ENCODE measurements at places on chromosomes 11 and 22.

GRCh38 chr22:25202290-25202921 is 2.7 kb downstream of the CRYBB3 start:
- peak; percentile 7 for DNase-seq

DNA sequence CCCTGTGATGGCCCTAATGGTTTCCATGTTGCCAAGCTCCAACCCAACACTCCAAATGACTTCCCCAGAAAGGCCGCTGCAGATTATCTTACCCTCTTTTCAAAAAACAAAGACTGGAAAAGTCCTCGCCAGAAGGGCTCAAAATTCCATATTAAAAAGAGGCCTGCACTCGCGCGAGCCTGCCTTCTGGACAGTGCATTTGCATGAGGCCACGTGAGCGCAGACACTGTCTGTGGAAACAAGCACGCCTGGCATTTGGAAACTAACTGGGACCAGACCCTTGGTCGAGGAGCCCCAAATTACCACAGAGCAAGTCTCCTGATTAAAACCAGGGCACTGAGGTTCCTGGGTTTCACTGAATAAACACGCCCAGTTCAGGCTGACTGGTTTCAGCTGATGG is 42.9 kb downstream of the ABTB2 start:
- peak; percentile 63 for DNase-seq

GRCh38 chr11:5688482-5688881 is 1.1 kb upstream of the TRIM22 start:
- DNase-seq: no peak

DNA sequence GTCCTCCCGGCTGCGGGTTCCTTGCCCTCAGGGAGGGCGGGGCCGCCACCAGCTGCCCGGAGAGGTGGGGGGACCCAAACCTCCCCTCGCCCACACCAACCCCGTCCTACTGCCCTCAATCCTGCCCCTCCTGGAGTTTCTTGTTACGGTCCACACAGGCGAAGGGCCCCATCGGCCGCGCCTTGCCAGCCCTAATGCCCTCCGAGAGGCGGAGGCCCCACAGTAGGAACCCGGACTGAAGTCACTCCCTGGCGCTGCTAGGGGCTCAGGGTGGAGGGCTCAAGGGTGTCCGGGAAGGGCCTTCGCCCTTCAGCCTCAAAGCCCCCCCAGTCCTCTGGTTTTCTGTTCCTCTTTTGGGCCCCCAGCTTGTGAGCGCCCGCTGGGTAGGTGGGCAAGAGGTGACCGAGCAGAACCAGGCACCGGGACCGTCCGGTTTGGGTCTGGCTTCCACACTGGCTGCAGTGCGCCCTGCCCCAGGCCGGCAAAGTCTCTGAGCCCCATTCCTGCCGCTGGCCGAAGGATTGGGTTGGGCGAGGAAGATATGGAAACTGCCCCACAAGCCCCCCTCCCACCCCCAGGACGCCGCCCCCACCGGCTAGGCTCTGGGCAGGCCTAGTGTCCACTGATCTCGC is 24.5 kb downstream of the DUSP8 start:
- DNase-seq: no peak

- DNase-seq: no peak
These were observed 10.1 kb upstream of the PDGFB start for GRCh38 chr22:39254789-39255298.

GRCh38 chr11:27041141-27041899 is 705 bp downstream of the BBOX1 start:
- DNase-seq: peak; percentile 36

- DNase-seq: no peak
These were observed 21.2 kb upstream of the NDUFC2 start for GRCh38 chr11:78100676-78101472.

GRCh38 chr22:29187831-29188230 is 17.9 kb upstream of the EMID1 start:
- no peak for DNase-seq

DNA sequence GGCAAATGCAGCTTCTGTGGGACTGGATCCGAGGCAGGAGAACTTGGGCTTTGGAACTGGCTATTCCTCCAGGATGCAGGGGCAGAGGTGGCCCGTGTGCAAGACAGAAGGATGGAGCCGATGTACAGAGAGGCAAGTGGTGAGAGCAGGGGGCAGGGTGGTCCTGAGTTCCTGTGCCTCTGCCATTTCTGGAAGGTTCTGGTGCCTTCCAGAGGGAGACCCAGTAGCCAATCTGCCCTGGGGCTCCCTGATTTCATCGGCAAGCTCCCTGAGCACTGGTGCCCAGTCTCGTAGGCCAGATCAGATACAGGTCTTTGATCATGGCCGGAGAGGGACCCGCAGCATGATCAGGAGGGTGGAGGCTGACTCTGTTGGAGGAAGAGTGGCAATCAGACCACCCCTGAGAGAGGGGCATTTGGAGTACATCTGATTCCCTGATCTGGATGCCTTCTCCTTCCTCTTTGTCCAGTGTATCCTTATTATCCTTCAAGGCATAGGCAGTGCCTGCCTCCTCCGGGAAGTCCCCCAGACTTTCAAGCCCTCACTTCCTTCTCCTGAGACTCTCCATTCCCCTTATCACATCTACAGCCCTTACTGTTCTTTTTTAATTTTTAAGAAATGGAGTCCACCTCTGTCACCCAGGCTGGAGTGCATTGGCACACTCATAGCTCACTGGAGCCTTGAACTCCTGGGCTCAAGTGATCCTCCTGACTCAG is 9.7 kb downstream of the MRGPRD start:
- no peak for DNase-seq

- DNase-seq: no peak
These were observed 275.4 kb downstream of the DYNC2H1 start for GRCh38 chr11:103384652-103385051.

DNA sequence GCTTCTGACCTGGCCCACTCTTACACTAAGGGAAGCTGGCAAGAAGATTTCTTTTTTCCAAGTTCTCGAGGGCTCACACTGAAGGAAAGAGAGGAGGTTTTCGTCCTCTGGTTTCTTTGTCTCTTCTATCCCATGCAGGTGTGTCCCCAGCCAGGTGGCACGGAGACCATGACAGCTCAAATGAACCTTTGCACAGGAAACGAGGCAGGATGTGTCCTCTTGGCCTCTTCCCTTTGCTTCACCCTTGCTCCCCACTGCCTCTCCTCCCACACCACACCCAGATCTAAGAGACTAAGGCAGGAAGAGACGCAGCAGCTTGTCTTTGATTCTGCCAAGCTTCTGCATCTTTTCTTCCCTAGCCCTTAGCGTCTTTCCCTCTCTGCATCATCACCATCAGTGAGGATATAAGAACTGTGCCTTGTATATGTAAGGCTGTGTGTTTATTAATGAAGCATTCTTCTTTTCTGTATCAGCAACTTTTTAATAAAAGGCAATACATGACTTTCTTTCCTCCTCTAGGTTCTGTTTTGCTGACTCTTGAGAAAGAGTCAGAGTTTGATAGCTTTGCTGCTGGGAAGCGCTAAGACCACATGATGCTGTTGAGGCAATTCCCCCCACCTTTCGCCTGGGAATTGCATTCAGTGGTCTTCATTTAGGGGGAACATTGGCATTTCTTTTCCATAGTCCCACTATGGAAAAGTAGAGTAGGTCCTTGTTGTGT is 56.0 kb upstream of the PARVA start:
- DNase-seq: no peak

GRCh38 chr22:44596396-44597125 is 98.5 kb upstream of the RTL6 start:
- no peak for DNase-seq

- DNase-seq: no peak
These were observed 6.1 kb upstream of the A4GALT start for GRCh38 chr22:42726811-42727210.

DNA sequence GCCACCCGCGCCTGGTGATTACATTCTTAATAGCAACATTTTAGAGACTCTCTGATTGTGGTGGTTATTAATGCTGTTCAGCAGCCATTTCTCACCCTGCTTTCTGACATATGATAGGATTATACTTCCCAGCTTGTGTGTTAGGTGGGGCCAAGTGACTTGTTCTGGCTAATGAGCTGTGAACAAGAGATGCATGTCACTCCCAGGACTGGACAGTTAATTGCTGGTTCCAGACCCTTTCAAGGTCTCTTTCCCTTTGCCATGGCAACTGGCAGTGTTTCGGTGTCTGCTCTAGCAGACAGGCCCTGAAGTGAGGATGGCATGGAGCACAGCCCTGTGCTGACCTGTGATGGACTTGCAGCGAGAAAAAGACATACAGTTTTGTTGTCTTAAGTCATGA is 8.9 kb upstream of the PTPRJ start:
- DNase-seq: no peak

GRCh38 chr11:85682330-85683305 is 3.4 kb downstream of the CCDC89 start:
- DNase-seq: no peak

DNA sequence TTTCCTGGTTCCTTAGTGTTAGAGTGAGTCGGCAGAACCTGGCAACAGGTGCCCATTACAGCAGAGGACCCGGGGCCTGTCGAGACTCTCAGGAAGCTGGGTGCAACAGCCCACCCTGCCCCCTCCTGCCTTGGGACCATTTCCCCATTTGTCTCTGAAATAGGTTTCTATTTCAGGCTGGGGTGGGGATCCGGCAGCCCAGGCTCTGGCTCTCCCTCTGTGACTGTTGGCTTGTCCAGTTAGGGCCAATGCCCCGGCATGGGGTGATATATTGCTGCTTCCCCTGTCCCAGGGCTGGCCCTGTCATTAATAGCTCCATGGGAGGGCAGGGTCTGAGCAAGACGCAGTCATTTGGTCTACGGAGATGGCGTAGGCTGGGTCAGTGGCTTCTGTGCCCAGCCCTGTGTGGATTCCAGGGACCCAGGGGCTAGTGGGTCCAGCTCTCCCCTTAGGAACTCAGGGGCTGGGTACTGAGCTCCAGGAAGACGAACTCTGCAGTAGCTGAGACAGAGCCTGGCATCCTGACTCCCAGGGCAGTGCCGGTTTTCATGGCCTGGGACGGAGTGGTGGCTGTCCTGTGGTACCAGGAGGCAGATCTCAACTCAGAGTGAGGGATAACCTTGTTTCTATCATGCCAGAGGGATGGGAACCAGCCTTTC is 2.7 kb downstream of the P2RY6 start:
- no peak for DNase-seq

GRCh38 chr11:126716456-126717083 is 284.0 kb downstream of the KIRREL3 start:
- no peak for DNase-seq

DNA sequence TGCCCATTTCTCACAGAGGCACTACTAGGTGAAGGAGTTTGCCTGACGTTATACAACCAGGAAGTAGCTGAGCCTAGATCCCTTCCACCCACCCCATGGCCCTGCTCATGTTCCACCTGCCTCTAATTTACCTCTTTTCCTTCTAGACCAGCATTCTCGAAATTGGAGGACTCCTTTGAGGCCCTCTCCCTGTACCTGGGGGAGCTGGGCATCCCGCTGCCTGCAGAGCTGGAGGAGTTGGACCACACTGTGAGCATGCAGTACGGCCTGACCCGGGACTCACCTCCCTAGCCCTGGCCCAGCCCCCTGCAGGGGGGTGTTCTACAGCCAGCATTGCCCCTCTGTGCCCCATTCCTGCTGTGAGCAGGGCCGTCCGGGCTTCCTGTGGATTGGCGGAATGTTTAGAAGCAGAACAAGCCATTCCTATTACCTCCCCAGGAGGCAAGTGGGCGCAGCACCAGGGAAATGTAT is 14.1 kb downstream of the PIK3IP1 start:
- DNase-seq: no peak

- no peak for DNase-seq
These were observed 37.5 kb downstream of the RSF1 start for GRCh38 chr11:77783025-77783424.

DNA sequence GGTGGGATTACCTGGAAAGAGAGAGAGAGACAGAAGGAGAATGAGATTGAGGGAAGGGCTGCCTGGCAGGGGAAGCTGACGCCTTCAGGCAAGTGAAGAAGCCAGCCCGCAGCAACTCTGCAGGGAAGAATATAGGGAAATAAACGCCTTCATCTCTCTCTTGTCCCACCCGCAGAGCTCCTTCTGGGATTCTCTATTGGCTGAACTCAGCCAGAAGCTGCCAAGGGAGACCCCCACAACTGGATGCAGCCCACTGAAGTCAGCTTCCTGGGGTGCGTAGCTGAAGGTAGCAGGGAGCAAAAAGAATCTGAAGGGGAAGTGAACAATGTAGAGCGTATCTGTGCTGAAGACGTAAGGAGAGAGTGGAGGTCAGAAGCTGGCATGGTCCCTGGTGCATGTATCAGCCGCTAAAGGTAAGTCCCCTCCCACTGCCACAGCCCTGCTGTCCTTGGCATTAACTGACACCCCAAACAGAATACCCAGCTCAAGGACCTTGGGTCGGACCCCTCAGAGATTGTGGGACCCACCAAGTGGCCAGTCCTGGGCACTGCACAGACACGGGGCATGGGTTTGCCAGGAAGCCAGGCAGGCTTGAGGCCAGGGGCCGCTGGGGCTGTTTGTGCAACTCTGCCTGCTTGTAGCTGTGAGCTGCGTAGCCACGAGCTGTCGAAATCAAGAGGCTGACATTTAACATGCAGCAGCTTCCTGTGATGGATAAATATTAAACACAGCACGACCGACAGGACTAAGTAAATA is 469.9 kb downstream of the MN1 start:
- no peak for DNase-seq

GRCh38 chr22:27228771-27229170 is 571.4 kb downstream of the MIAT start:
- DNase-seq: no peak

- no peak for DNase-seq
These were observed 20.1 kb upstream of the OR9Q1 start for GRCh38 chr11:58003591-58003990.

DNA sequence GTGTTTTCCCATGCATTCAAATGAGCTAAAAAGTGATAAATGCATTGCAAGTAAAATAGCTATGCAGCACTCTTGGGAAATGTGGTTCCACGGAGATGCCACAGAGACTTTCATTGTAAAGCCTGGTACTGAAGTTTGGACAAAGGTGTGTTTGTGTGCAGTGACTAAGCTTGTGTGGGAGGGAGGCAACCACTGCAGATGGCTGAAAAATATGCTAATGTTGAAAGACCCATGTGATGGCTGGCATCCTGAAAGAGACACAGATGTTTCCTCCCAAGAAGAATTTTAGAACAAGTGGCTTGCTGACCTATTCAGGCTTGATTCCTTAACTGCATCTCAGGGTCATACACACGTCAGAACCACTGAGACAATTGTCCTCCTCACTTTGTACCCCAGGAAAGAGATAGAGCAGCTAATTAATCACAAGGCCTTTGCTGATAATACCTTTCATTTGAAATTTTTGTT is 73.8 kb downstream of the FAM76B start:
- DNase-seq: no peak

- no peak for DNase-seq
These were observed 1599.2 kb upstream of the TENM4 start for GRCh38 chr11:81039916-81040524.

- no peak for DNase-seq
These were observed 457.0 kb downstream of the DLG2 start for GRCh38 chr11:85170184-85170583.
